ENCODE measurements at places on chromosomes 2 and 18.

GRCh38 chr2:10531874-10532637, 83.9 kb upstream of the ODC1 start:
- DNase-seq, result no peak

- DNase-seq, result no peak
Measured at GRCh38 chr2:199818026-199818425, 33.0 kb downstream of the FTCDNL1 start.

- DNase-seq, result peak; percentile 20
Measured at GRCh38 chr2:226802573-226802972, 3.0 kb upstream of the IRS1 start.

GRCh38 chr2:61862085-61862484, 8.2 kb upstream of the FAM161A start:
- DNase-seq, result no peak

GRCh38 chr2:47569658-47570475, 166.9 kb downstream of the MSH2 start:
- no peak for DNase-seq

DNA sequence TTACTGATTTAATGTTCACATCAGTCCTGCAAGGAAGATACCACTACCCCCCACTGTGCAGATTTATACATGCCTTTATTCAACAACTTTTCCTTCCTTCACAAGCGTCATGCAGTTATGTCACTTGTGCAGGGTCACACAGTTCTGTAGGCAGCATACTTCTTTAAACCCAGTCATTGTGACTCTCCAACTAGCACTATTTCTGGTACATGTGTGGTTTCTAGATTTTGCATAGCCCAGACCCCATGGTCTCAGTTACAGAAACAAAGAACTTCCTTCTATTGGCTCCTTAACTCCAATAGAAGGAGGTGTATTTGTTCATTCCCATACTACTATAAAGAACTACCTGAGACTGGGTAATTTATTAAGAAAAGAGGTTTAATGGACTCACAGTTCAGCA, 333.1 kb downstream of the ZNF516 start:
- DNase-seq, result no peak

DNA sequence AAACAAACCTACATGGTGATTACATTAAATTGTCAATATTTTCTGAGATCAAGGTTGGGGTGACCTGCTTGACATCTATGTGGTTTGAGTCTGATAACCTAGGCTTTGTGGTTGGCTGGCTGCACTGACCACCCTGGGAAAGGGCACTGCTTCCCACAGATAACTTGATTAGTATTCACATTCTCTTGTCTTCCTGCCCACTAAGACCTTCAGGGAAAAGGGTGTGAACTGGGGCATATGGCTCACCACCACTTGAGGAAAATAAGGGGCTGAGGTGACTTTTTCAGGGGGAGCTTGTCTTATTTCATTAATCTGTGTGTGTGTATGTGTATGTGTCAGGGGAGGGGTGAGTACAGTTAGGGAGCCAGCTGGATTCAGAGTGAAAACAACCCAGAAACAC, 1.5 kb downstream of the SMYD1 start:
- no peak for DNase-seq

GRCh38 chr2:224198436-224198835, 159.3 kb upstream of the SERPINE2 start:
- DNase-seq, result no peak

GRCh38 chr18:51030537-51031258, 685 bp downstream of the SMAD4 start:
- DNase-seq, result peak; percentile 77

DNA sequence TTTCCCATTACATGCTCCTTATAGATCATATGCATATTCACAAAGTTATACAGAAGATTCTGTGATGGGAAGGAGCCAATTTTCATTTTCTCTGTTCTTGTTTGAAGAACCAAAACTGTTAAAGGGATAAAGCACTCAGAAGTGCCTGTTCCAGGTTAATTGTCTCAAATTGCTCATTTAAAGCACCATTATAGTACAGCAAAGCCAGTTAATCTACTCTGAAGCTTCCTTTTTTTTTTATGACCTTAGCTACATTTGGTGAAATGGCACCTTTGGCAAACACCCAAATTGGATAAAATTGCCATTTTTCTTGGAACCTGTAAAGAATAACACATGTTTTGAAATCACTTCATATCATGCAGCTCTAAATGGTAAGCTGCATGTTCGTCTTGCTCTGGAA, 1092.3 kb downstream of the BCL11A start:
- DNase-seq, result no peak

GRCh38 chr2:182064019-182064778, 78.5 kb downstream of the PPP1R1C start:
- DNase-seq, result no peak

DNA sequence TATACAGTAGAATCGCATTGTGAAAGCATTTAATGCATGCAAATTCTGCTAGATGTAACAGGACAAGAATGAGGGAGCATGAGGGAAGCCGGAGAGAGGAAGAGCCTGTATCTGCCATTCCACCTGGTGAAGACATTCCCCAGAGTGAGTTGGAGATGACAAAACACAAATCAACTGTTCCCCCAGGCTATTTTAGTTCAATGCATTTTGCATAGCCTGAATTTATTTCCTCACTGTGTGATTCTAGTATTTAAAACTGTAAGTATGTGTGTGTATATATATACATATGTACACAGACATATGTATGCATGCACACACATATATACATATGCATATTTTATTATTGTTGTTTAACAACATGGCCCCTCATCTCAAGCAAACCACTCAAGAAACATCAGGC, 54.7 kb downstream of the CCDC68 start:
- DNase-seq, result no peak

- no peak for DNase-seq
Measured at GRCh38 chr2:27216416-27217137, 592 bp upstream of the CAD start.

DNA sequence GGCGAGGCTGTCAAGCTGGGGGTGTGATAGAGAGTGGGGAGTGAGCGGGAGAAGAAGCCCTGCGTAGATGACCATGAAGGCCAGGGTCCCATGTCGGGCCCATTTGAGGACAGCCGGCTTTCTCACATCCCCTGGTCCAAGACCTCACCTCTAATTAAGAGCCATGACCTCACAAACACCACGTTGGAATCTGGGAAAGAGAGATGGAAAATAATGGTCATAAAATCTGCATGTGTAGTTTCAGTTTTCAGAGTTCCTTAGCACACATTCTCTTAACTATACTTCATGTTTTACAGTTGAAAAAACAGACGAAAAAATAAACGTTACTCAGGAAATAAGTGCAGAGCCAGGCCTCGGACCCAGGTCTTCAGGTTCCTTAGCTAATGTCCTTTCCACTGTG, 244.8 kb upstream of the SIX2 start:
- DNase-seq, result no peak

- DNase-seq, result no peak
Measured at GRCh38 chr2:68512966-68513365, 45.6 kb downstream of the APLF start.

DNA sequence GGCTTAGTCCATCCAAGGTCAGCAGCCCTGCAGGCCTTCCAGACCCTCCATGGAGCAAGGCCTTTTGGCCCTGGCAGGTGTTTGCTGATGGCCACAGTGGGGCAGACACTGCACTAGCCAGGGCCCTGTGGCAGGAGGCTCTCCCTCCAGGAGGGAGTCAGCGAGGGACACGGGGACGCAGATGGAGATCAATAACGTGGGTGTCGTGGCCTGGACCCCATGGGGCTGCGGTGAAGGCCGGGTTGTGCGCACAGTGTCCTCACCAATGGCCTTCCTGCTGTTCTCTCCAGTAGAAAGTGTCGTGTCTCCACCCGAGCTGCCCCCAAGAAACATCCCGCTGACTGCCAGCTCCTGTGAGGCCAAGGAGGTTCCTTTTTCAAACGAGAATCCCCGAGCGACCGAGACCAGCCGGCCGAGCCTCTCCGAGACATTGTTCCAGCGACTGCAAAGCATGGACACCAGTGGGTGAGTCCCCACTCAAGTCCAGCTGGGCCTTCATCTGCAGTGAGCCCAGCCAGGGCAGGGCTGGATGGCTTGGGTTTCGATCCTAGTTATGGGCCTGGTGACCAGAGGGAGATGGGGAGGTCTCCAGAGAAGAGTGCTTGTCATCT, 65.4 kb downstream of the INPP5D start:
- DNase-seq, result no peak

GRCh38 chr18:6199777-6200176, 214.9 kb downstream of the L3MBTL4 start:
- DNase-seq, result no peak

- DNase-seq, result no peak
Measured at GRCh38 chr2:53964987-53965687, 5.7 kb downstream of the PSME4 start.

DNA sequence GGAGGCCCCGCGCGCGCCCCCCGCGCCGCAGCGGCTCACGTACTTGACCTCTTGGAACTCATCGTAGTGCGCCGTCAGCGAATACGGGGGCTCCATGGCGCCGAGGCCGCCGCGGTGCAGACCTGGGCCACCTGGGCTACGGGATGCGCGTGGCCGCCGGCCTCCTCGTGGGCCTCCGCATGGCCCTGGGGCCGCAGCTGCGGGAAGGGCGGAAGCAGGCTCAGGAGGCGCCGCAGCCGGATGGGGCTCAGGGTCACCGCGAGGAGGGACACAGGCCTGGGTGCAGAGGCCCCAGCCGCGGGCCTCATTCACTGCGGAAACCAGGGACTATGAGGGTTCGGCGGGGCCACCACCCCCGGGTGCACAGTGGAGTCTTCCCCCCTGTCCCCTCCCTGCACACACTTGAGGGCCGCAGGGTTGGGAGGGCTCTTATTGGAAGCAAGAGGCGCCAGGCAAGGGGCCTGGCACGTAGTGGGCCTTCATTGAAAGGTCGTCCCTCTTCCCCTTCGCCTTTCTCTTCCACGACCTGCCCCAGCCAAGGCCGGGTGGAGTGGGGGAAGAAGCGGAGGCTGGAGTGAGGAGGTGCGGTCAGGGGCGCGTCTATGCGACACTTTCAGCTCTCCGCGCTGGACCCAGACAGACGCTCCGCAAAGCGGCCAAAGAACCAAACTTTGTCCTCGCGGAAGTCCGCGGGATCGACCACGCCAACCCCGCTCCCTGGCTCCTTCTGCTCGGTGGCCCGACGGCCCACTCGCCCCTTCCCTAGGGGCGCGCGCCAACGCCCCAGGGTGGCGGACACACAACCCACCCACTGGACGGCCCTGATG, 863 bp downstream of the ECEL1 start:
- no peak for DNase-seq

DNA sequence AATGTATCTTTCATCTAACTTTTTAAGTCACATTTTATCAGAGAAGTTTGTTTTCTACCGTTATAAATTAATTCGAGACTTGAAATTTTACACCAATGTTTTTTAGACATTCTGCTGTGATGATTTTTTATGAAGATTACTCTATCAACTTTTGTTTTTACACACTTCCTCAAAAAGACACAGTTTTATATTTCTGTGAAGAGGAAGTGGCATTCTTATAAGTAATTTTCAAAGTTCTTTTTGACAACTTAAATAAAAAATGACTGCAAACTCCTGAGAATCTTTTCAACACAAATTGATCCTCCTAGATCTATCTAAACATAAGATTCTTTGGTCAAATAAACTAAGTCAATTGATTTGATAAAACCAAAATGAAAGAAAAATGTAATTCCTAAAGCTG, 13.7 kb downstream of the ANKRD44 start:
- no peak for DNase-seq

GRCh38 chr2:226423498-226423960, 376.1 kb downstream of the IRS1 start:
- DNase-seq, result peak; percentile 48

DNA sequence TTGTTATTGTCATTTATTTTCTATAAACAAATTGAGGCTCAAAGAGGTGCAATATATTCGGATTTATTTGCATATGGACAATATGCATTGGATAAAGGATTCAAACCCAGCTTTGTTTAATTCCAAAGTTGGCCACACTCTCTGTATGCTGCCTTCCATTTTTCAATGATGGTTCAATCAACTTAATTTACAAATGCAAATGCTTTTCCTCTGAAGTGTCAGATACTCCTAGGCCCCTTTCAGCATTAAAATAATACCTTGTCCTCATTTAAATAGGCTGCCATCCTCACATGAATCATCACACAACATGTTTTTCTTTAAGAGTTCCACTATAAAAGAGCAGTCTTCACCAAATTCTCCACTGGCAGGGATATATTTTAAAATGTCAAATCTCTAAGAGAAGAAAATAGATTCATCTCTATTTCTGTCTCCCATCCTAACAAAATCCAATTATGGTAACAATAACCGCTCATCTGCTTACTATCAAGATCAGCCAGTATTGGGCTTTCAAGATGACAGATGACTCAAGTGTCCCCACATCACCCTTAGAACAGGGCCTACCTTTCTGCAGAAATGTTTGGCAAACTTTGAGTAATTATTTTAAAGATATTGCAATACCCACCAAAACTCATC, 114.8 kb downstream of the SCG2 start:
- no peak for DNase-seq

DNA sequence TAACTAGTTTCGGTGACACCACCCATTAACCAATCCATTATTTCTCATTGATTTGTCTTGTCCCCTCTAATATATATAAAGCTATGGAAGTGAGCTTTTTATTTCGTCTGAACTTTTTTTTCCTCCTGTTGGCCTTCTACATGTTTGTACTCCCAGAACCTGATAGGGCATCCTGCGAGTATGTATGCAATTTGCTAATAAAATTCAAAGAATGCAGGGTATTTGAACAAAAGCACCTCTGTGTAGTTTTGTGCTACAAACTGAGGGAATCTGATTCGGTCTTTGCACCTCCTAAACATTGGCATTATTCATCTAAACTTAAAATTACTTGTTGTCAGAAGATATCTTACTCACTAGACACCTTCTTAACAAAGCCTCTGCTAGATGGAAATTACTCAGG, 242.9 kb upstream of the TMEFF2 start:
- DNase-seq, result no peak

GRCh38 chr2:47043891-47044239, 111.2 kb downstream of the STPG4 start:
- DNase-seq, result no peak

- no peak for DNase-seq
Measured at GRCh38 chr2:206836722-206837121, 71.3 kb downstream of the FASTKD2 start.

DNA sequence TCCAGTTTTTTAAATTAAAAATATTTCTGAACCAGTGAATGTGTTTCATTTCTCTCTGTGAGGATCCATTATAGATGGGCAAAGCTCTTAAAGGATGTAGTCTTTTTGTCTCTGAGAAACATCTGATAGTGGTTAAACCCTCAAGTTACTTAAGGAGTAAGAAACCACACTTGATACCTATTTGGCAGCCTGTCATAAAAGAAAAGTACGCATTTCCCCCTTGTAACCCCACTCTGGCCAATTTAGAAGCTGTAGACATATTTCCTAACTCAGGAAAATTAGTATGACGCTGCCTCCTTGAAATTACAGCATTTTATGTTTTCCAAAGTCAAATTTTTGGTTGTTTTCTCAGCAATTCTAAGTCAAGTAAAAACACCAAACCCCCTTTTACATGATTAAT, 2.0 kb downstream of the STAT4 start:
- no peak for DNase-seq

- no peak for DNase-seq
Measured at GRCh38 chr2:136019306-136019705, 33.9 kb upstream of the DARS1 start.
